Stimulated activated CD8-positive, alpha-beta memory T cell treated with anti-CD3 and anti-CD28 coated beads, Interleukin-15, amount 100 ng/mL, for 24 hours (primary cell): ENCODE measurements at places on chromosomes 7 and 10.

DNA sequence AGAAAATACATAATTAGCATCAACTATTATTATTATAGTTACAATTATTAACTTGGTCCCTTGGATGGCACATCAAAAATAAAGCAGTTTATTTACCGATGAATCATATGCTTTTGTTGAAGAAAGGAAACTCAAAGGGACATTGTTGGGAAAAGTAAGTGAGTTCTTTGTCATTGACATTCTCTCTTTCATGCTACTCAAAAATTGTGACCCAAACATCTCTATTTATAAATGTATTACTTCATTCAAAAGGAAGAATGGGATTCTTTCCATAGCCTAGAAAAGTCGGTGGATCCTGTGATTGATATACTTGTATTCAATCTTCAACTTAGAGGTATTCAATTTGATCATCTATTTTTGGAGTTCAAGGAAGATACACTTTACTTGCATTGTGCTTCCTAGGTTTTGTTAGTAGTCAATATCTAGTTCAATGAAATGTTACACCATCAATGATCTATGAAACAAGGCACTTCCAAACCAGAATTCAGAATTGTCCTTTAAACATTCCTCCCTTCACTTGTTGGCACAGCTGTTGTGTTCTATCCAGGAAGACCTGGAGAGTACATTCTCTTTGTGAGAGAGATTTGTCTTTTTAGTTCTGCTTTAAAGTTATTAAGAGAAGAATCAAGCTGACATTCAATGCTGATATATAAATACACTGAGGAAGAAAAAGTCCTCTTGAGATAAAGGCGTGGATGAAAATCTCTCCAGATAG is 235.2 kb downstream of the TMEM26 start:
- DNase-seq, result no peak

- DNase-seq, result no peak
Observed at GRCh38 chr10:122490786-122491680, 29.7 kb downstream of the HTRA1 start.

GRCh38 chr10:113267619-113268562 is 285.0 kb upstream of the HABP2 start:
- no peak for DNase-seq

DNA sequence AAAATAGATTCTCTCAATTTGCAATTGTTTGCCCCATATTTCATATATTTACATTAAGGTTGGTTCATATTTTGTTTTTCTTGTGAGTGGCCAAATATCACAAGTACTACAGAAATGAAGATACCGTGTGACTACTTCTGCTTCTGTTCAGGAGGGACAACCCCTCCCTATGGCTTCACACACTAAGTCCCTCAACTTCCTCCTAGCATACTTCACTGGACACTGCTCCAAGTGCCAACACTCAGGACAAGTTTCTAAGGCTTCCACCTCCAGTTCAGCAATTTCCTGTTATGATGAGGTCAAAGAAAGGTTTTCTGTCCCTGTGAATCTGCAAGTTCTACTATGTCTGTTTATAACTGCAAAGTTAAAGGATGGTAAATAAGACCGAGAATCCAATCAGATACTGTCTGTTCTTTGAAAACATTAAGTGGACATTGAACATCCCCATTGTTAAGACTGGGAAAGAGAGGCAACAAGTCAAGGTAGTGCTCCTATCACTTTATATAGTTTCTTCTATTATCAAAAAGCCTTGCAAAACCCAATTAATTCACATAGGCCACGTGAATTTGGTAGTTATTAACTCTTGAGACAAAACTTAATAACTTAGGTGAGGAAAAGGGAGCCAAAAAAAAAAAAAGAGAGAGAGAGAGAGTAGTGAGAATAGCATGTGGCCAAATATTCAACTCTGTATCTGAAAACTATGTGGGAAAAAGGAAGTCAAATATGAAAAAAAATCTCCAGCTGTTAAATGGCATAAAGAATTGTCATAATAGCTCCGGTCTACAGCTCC is 81.3 kb upstream of the DKK1 start:
- no peak for DNase-seq
